ENCODE measurements at places on chromosomes 2 and 18. TPM values are rescaled to one million over a fixed set of nuclear protein-coding genes. Genes with fewer than 3 reads are reported as not detected.
A peak's percentile ranks its signal among the peaks of the same experiment; 100 is the strongest.

DNA sequence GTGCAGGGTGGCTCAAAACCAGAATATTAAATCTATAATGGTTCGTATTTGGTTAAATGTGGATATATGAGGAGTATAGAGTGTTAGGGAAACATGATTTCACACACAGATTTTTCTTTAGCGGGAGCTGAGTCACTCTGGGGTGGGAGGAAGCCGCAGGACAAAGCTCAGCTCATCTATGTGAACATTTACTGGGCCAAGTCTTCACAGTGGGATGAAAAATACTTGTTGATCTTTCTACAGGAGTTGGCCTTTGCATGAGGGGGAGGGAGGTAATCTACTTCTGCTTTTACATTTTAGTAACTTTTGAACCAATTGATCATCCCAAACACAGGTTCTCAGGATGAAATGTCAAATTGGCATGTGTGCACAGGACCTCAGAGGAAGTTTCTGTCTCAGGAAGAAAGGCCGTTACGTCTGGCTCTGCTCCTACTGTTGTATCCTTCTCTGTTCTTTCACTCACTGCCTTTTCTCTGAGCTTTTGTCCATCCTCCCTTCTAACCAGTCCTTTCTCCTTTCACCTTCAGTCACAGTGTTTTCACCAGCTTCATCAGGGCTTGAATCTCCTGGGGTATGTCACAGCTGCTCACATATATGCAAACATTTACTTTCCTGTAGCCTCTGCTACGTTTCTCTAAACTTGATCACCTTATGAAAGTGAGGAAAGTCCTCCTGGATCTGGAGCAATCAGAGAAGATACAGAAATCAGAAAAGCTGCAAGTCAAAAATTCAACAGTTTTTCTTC lies 943.3 kb upstream of the FANCL start:
- H3K4me3 ChIP-seq = no peak overlapping the region
- no peaks in the 10 kb centered on the region for H3K4me1 ChIP-seq
- no peaks in the 10 kb centered on the region for H3K27me3 ChIP-seq
- H3K36me3 ChIP-seq = no peaks in the 10 kb centered on the region

DNA sequence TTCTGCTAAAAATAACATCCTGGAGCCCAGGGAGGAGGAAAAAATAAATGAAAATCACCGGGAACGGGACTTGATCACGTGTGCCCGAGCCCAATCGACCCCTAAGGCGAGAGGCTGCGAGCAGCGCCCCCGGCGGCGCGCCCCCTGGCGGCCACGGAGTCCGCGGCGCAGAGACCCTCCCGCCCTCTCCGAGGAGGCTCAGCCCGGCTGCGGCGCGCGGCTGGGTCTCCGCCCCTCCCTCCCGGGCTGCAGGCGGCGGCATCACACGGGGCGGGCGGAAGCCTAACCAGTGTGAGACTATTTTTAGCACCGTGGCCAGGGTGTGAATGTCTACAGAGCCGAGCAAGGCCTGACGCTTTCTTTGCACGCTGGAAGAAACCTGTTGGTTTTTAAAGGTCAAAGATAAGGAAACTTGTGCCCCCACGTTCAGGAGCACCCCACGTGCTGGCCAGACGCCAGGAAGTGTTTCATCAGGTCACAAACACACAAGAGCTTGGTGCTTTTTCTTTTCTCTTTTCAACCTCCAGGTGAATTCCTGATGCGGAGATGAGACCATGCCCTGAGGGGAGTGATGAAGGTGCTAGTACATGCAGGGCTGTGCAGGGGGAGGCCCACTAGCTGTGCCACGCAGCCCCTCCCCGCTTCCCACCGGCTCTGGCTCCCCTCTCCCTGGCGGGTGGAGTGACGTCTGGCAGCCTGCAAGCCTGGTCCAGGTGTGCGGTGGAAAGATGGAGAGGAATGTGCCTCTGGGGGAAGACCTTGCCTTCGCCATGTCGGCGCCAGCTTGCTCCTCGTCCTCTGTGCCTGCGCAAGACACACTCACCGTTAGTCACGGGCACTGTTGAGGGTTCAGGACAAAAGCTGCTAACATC lies 35.3 kb upstream of the DNMT3A start:
- no peaks in the 10 kb centered on the region for H3K36me3 ChIP-seq
- DNase-seq = peak; percentile 90
- H3K27ac ChIP-seq = peak overlapping the region; percentile 63
- H3K4me3 ChIP-seq = peak overlapping the region; percentile 49
- no peaks in the 10 kb centered on the region for H3K27me3 ChIP-seq

- no peak for DNase-seq
- H3K4me3 ChIP-seq = no peak overlapping the region
- no peaks in the 10 kb centered on the region for H3K27me3 ChIP-seq
- no peaks in the 10 kb centered on the region for H3K4me1 ChIP-seq
- H3K27ac ChIP-seq = no peak overlapping the region
- peaks cover 21% of the 10 kb centered on the region for H3K36me3 ChIP-seq
These were observed 20.3 kb downstream of the STRADB start for GRCh38 chr2:201471732-201472393.

DNA sequence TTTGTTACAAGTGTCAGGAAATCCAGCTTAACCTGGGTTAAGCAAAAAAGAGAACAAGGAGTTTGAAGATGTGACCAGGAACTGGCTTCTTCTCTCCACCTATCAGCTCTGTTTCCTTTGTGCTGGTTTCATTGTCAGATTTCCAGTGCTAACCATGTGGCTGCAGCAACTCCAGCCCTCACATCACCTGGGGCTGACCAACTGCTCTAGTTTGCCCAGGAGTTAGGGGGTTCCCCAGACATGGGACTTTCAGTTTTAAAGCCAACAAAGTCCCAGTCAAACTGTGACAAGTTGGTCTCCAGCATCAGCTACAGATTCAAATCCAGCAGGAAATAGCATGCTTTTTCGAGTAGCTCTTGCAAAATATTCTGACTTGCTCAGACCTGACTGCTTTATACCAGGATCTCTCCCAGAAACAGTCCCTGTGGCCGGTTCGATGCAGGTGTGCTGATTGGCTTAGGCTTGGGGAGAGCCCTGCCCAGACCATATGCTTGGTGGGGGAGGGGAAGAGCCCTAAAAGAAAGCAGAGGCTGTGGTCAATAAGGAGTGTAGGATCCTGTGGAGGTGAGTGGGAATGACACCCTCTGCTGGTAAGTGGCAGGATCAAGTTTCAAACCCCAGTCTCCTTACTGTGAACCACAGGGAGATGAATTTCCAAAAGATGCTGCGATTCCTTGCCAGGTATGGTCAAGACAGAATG lies 49.5 kb downstream of the KCNE4 start:
- no peak overlapping the region for H3K27ac ChIP-seq
- H3K4me3 ChIP-seq = no peak overlapping the region
- no peak for DNase-seq
- H3K4me1 ChIP-seq = no peaks in the 10 kb centered on the region

GRCh38 chr18:39523281-39523680 lies 1957.7 kb upstream of the CELF4 start:
- H3K27ac ChIP-seq = no peak overlapping the region
- H3K4me1 ChIP-seq = no peaks in the 10 kb centered on the region
- H3K27me3 ChIP-seq = no peaks in the 10 kb centered on the region
- H3K4me3 ChIP-seq = no peak overlapping the region
- H3K36me3 ChIP-seq = no peaks in the 10 kb centered on the region
- DNase-seq = no peak

The SLC30A3 gene
- total RNA-seq = 0.33 TPM

Measured in CD8-positive, alpha-beta memory T cell (primary cell).